Ovary (tissue), 10 donors: ENCODE measurements at places on chromosomes 5 and 9. TPM values are rescaled to one million over a fixed set of nuclear protein-coding genes. Genes with fewer than 3 reads are reported as not detected.
A peak's percentile ranks its signal among the peaks of the same experiment; 100 is the strongest.

- H3K4me3 ChIP-seq = no peak overlapping the region
- no peaks in the 10 kb centered on the region for H3K27me3 ChIP-seq
- H3K4me1 ChIP-seq = no peaks in the 10 kb centered on the region
- H3K36me3 ChIP-seq = no peaks in the 10 kb centered on the region
Observed at GRCh38 chr9:6133346-6134063, 82.1 kb upstream of the IL33 start.

DNA sequence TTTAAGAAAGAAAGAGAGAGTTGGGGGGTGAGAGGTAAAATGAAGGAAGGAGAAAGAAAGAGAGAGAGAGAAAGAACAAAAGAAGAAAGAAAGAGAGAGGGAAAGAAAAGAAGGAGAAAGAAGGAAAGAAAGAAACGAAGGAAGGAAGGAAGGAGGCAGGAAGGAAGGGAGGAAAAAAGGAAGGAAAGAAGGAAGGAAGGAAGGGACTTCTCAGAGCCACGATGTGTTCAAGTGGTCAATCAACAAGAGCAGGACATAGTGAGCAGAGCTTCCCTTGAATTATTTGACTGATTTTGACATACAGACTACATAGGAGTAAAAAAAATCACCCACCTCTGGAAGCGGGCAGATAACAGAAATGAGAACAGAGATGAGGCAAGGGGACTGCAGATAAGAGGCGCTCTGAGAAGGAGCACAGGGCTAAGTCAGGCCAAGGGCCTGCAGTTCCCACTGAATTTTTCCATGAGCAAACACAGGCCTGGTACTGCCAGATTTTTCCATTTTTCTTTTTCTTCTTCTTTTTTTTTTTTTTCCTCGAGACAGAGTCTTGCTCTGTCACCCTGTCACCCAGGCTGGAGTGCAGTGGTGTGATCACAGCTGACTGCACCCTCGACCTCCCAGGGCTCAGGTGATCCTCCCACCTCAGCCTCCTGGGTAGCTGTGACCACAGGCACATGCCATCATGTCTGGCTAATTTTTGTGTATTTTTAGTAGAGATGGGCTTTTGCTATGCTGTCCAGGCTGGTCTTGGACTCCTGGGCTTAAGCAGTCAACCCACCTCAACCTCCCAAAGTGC lies 77.7 kb upstream of the IL17B start:
- H3K27me3 ChIP-seq = no peaks in the 10 kb centered on the region
- peak overlapping the region; percentile 56 for H3K27ac ChIP-seq
- H3K4me1 ChIP-seq = peaks cover 7% of the 10 kb centered on the region
- no peak for DNase-seq
- no peaks in the 10 kb centered on the region for H3K36me3 ChIP-seq

Gene CENPH
- total RNA-seq = 5.1 TPM

- H3K36me3 ChIP-seq = no peaks in the 10 kb centered on the region
- no peaks in the 10 kb centered on the region for H3K27me3 ChIP-seq
- no peak for DNase-seq
- no peaks in the 10 kb centered on the region for H3K4me1 ChIP-seq
- H3K27ac ChIP-seq = no peak overlapping the region
- H3K4me3 ChIP-seq = no peak overlapping the region
Observed at GRCh38 chr9:96883922-96884321, 29.6 kb upstream of the ZNF782 start.

Gene SNCAIP
- total RNA-seq = 92.5 TPM

Gene EIF4E1B
- total RNA-seq = not detected
